ENCODE measurements at places on chromosomes 2 and 18.

DNA sequence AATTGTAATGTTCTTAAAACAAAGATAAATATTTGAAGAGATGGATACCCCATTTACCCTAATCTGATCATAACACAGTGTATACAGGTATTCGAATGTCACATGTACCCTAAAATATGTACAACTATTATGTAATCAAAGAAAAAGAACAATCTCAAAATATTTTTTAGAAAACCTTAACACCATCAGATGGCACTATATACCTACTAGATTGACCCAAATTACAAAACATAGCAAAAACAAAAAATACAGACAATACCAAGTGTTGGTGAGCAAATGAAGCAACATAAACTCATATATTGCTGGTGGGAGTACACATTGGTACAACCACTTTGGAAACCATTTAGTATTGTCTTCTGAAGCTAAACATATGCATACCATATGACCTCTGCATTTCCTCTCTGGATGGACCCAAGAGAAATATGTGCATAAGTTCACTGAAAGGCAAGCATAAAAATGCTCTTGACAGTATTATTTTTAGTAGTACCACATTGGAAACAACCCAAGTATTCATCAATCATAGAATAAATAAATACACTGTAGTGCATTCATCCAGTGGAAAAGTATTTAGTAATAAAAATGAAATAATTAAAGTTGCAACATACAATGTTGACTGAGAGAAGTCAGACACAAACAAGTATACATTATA lies 55.8 kb downstream of the GDF7 start:
- no peak for DNase-seq

DNA sequence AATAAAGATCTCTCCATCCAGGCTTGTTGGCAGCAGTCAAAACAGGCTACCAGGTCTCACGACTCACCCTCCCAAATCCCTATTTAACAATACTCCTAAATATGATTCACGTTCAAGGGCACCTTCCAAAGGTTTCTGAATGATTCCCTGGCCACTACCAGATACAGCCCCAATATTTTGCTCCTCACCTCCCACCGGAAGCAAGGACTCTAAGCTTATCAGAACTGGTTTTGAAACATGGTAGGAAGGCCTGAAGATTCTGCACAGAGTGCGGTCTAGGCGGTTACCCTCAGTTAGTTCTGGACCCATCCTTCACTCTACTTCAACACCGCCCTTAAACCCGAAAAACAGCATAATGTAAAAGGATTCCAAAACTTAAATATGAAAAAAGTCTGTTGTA lies 5.2 kb downstream of the PPP4R1 start:
- no peak for DNase-seq

GRCh38 chr2:35989503-35989902 lies 366.1 kb upstream of the CRIM1 start:
- DNase-seq: no peak

DNA sequence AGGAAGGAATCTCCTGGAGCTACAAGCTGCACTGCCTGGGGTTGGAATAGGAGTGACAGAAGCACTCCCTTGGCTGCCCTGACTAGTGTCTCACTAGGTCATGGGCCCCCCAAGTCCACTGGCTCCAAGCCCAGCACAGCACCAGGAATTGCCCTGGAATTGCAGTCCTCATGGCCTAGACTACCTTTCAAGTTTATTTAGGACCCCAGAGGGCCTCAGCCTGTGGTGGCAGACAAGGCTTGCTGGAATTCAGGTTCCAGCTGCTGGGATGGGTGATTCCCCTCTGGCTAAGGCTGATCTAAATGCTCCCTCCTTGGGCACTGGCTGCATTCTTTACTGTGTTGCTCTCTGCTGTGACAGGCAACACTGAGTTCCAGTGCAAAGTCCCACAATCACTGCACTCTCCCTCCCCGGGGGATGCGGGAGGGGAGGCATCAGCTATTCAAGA lies 14.0 kb downstream of the STRADB start:
- DNase-seq: no peak

DNA sequence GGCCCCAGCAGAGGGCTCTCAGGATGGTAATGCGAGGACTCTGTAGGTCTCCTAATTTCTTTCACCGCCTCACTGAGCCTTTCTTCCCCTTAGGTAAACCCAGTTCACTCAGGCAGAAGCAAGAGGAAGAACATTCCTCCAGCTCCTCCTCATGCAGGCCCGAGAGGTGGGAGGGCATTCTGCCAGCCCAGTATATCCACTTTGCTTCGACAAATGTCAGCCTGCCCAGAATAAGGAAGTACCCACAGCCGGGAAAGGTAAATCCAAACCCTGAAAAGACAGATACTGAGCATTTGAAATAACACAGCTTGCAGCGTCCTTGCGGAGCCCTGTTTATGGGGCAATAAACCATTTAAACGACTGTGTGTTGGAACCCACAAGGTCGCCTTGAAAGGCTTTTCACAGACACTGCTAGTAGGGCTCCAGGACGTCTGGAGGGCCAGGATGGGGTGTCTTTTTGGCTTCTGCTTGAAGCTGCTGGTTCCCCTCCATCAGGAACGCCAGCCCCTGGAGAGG lies 63.0 kb upstream of the STPG4 start:
- DNase-seq: no peak

GRCh38 chr2:162720559-162721271 lies 117.9 kb downstream of the KCNH7 start:
- no peak for DNase-seq

All from stimulated activated CD8-positive, alpha-beta memory T cell treated with anti-CD3 and anti-CD28 coated beads, Interleukin-4, amount 100 ng/mL, for 24 hours (primary cell).